ENCODE measurements at places on chromosomes 4 and X.

GRCh38 chrX:55342533-55343501 is 78.1 kb upstream of the PAGE3 start:
- no peak for DNase-seq

- no peak for DNase-seq
These were observed 25.3 kb upstream of the SLITRK2 start for GRCh38 chrX:145792281-145792680.

GRCh38 chrX:25640276-25640675 is 497.9 kb upstream of the MAGEB18 start:
- DNase-seq: no peak

DNA sequence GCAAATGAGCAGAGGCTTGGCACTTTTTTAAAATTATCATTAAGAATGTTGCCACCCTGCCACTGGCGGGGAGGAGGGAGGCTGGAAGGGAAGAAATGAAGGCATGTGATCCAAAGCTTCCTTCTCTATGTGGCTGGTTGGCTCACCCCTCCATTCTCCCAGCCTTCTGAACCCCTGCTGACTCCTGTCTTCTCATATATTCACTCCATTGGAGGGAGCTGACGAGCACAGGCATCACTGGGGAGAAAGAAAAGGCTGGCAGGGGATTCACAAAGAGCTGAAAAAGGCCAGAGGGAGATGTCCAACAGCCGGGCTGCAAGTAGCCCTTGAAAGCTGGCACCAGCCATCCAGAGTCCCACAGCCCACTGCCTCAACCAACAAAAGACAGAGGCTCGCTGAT is 495.6 kb downstream of the BCOR start:
- no peak for DNase-seq

- no peak for DNase-seq
These were observed 429 bp downstream of the NOCT start for GRCh38 chr4:139015948-139016471.

DNA sequence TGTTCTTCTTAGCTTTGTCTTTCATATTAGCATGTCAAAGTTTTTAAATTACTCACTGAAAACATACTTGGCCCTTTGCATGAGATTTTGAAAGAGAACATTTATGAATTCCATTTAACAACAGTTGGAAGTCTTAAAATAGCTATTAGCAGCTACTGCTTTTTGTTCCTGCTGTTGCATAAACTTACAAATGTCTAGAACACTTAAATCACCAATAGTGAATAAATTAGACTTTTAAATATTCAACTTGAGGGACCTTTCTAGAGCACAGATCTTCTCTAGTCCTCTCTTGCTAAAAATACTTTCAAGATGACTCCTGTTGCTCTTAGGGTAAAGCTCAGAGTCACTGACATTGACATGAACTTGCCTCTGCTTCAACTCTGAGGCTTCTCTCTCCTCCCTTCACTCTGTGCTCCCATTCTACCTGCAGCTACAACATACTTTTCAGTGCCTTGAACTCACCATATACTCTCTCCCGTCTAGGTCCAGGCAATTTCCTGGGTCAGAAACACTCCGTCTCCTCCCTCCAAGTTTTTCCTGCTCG is 15.8 kb upstream of the TXK start:
- DNase-seq: no peak

DNA sequence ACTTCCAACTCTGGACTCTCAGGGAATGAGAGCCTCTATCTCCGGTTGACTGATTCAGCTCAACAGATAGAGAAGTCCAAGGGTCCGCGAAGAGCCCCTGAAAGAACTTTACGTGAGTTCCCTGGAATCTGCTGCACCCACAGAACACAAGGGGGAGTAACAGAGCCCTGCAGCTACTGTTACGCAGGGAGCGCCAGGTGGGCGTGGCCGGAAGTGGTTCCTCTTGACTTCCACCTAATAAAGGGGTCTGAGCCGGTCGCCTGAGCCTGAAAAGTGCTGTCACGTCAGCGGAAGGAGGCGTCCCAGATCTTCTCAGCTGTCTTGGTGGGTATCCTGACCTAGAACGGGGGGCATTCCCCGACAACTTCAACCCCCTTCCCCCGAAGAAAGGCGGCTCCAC is at the start of gene MAGEB6:
Gene MAGEB6, plus strand, starts transcription at position 237 of the 400 bp plus-strand sequence. CDS start 1,407 bp downstream, outside the sequence.
- DNase-seq: no peak

DNA sequence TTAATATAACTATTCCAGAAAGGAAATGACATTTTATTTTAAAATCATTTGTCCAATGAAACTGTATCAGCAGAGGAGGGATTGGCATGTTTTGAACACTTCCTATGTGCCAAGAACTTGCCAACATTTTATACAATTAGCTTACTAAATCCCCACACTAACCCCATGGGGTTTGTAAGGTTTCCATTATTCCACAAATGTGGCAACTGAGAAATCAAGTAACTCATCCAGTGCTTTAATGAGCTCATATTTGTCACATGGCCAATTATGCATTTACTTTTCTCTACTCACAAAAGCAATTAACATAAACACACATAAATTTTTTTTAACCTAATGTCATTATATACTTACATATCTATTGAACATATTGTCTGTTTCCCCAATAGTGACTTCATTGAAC is 37.3 kb downstream of the MANBA start:
- DNase-seq: no peak

DNA sequence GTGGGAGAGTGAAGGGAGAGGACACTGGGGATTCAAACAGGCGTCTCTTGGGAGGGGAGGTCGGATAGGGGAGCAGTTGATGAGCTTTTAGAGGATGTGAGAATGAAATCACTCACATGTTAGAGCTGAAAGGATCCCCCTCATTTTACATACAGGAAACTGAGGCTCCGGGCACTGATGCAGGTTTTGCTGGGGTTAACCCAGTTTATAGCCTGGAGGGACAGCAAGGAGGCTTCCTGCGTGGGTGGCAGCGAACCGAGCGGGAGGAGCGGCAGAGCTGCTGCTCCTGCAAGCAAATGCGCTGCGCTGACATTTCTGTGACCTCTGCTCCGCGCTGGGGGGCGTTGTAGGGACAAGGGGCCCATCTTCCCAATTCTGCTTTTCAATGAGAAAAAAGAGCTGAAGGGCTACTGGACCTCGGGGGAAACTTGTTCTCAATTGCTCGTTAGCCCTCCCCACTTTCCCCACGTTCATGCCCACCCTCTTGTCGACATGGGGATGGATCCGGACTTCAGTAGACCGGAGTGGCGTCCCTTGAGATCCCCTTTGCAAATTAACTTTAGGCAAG is 1.2 kb upstream of the NEUROG2 start:
- no peak for DNase-seq

GRCh38 chrX:112818114-112819007 is 22.3 kb downstream of the AMOT start:
- DNase-seq: no peak

- no peak for DNase-seq
These were observed 107.4 kb upstream of the AFAP1 start for GRCh38 chr4:8046925-8047541.

DNA sequence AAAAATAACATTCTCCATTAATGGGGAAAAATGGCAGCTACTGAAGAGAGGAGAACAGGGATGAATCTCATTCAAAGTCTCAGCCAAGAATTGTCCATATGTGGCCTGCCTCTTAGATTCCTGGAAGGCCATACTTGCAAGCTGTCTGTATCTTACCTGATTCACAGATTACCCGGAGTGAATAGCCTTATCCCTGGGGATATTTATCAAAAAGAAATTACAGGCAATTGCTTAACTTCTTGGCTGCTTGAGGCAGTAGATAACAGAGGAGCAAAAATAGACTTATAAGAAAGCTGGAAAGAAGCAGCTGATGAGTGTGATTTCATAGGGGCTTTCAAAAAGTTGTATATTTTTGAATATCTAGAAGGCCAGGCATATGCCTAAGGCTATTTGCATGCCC is 68.8 kb upstream of the PPP1R2C start:
- DNase-seq: no peak

GRCh38 chr4:172042714-172043114 is 229.5 kb downstream of the GALNTL6 start:
- no peak for DNase-seq

DNA sequence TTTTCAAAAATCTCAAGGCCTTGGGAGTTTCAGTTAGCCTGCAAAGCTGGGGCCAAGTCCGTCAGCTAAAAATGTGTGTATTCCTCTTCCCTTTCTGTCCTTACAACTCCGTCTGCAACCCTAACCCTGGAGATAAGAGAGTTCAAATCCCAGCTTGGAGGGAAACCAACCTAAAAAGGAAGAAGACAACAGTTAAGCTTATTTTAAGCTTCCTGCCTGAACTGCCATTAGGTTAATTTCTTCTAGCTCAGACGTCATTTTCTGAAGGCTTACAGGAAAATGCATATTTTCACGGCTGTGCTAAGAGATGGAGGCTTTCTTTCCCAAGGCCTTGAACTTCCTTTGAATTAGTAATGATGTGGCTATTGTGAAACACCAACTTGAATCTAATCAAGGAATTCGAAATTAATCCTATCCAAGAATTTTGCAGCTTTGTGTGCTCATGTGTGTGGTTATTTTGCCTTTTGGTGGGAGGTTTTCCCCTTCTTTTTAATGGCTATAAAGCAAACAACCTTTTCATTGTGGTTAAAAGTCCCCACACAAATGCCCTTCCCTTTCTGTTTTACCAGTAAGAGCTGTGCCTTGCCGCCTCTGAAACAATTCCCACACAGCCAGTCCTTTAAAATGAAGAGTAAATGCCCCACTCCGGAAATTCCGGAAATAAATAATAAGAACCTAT is 103.5 kb downstream of the IRF2 start:
- no peak for DNase-seq

- no peak for DNase-seq
These were observed 42.2 kb upstream of the PUDP start for GRCh38 chrX:7190157-7190556.

DNA sequence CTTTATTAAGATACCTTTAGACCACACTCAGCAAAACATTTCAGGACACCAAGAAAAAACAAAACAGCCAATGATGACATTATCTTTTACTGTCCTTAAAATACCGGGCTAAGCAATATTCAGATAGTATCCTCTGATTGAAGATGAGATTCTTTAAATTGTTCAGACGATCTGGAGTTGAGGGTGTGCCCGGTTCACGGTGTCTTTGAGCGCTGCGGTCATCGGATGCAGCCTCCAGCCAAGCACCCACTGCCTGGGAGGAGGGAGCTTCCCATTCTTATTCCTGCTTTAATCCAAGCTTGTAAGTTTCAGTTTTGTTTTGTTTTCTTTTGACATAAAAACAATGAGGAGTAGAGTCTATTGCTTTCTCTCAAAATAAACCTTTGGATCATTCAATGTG is 14.1 kb downstream of the FAM149A start:
- no peak for DNase-seq

DNA sequence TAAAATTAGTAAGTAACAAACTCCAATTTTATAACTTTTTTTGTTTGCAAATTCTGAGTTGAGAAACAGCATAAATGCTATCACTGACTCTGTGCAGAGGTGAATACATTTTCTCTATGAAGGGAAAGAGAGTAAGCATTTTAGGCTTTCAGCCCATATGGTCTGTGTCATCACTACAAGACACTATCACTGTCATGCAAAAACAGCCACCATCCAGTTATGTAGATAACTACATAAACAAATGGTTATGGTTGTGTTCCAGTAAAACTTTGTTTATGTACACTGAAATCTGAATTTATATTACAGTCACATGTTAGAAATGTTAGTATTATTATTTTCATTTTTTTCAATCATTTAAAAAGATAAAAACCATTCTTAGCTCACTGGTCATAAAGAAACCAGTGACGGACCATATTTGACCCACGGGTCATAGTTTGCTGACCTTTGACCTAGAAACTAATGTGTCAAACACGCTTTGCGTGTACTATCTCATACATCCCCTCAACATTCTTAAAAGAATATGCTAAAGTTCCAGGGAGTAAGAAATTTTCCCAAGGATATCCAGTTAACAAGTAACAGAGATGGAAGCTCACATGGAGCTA is 29.1 kb downstream of the RASGEF1B start:
- DNase-seq: no peak

- DNase-seq: no peak
These were observed 10.6 kb upstream of the PRDM8 start for GRCh38 chr4:80186676-80187075.

GRCh38 chr4:29653221-29653620 is 1066.9 kb upstream of the PCDH7 start:
- no peak for DNase-seq

- DNase-seq: no peak
These were observed 786.2 kb downstream of the RAB28 start for GRCh38 chr4:12697970-12698369.

DNA sequence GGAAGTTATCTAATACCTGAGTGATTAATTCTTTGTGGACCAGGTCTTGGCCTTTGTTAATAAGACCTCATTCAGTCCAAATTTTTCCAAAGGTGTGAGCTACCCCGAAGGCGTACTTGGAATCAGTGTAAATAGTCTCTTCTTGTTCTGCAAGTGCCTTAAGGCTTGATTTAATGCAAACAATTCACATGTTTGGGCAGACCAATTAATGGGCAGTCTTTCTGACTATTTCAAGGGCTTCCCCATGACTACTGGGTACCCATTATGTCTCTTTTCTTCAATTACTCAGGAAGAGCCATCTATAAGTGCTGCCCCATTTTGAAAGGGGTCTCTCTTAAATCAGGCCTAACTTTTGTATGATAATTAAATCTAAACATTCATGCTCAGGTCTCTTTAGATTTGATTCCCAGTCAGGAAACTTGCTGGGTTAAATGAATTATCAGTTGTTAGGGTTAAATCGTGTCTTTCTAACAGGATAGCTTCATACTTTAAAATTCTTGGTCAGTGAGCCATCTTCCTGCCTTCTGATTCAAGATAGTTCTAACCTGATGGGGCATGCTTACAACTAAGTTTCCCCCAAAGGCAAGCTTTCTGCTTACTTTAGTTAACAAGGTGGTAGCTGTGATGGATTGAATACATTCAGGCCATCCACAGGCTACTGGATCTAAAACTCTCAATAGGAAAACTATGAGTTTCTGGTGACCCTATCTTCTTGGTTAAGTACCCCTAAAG is 179.6 kb downstream of the CCNG2 start:
- no peak for DNase-seq

GRCh38 chr4:164866817-164867490 is 10.0 kb upstream of the APELA start:
- DNase-seq: no peak

- DNase-seq: no peak
These were observed 142.5 kb downstream of the PPARGC1A start for GRCh38 chr4:23747281-23747735.

GRCh38 chrX:129452523-129452922 is 70.8 kb downstream of the SMARCA1 start:
- DNase-seq: no peak

DNA sequence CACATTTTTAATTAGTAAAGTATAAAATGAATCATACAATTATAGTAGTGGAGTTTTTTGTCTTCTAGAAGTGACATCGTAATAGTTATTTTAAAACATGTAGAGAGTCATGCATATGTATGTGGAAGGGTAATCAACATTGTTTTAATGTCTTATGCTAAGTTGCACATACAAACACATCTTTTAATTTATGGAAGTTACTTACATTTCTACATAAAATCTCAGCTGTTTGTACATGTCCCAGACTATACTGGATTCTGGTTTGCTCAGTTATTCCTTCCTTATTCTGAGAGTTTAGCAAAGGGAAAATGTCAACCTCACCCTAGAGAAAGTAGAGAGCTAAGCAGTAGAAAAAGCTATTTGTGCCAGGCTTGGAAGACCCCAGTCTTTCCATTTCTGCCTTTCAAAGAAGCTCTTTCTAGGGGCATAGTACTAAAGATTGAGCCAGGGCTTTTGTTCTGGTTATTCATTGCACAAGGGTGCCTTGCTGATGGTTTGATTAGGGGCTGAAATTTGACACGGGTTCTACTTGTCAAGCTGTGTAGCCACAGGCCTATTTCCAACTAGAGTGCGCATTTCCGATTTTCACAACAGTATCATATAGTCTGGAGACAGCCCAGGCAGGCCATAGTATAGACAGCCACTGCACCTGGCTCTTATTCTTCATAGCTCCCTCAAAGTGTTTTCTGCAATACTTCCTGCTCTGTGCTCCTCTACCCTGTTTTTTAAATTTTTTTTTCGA is 106.3 kb downstream of the RPA4 start:
- DNase-seq: no peak
